Uterus (tissue), 4 donors: ENCODE measurements at places on chromosomes 13 and 19. TPM values are rescaled to one million over a fixed set of nuclear protein-coding genes. Genes with fewer than 3 reads are reported as not detected.

- H3K27me3 ChIP-seq = no peaks in the 10 kb centered on the region
Observed at GRCh38 chr13:64057372-64058020, 2641.8 kb upstream of the PCDH20 start.

- DNase-seq = no peak
- H3K4me1 ChIP-seq = no peaks in the 10 kb centered on the region
- H3K27ac ChIP-seq = no peak overlapping the region
Observed at GRCh38 chr13:20474515-20474914, 51.1 kb downstream of the CRYL1 start.

DNA sequence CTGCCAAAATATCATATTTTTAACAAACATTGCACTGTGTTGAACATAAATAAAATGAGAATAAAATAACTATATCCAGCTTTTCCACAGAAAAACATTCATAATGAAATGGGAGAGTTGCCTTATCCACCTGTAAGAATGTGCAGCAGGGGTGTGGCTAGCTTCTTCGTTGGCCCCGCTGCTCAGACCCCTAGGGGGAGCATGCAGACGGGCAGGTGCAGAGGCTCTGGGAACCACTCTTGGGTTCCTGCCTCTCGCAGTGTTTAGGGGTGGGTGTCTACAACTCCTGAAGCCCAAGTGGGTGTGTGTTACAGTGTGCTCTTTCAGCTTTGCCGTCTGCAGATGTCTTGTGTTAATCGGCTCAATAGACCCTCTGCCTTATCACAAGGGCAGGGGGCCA is 121.7 kb downstream of the SLITRK5 start:
- no peaks in the 10 kb centered on the region for H3K27me3 ChIP-seq
- H3K4me3 ChIP-seq = no peak overlapping the region
- no peak for DNase-seq
- no peaks in the 10 kb centered on the region for H3K4me1 ChIP-seq

- H3K4me1 ChIP-seq = no peaks in the 10 kb centered on the region
- no peaks in the 10 kb centered on the region for H3K36me3 ChIP-seq
- H3K27ac ChIP-seq = no peak overlapping the region
- DNase-seq = no peak
- H3K27me3 ChIP-seq = no peaks in the 10 kb centered on the region
Observed at GRCh38 chr13:99435998-99436397, 65.3 kb upstream of the TM9SF2 start.

- H3K27me3 ChIP-seq = no peaks in the 10 kb centered on the region
- no peak overlapping the region for H3K27ac ChIP-seq
- no peak overlapping the region for H3K4me3 ChIP-seq
- DNase-seq = no peak
Observed at GRCh38 chr13:79604752-79605151, 123.8 kb downstream of the NDFIP2 start.

GRCh38 chr13:75220238-75220542 is 261.8 kb downstream of the TBC1D4 start:
- no peak overlapping the region for H3K27ac ChIP-seq
- DNase-seq = no peak
- no peaks in the 10 kb centered on the region for H3K4me1 ChIP-seq
- H3K36me3 ChIP-seq = no peaks in the 10 kb centered on the region
- no peaks in the 10 kb centered on the region for H3K27me3 ChIP-seq

DNA sequence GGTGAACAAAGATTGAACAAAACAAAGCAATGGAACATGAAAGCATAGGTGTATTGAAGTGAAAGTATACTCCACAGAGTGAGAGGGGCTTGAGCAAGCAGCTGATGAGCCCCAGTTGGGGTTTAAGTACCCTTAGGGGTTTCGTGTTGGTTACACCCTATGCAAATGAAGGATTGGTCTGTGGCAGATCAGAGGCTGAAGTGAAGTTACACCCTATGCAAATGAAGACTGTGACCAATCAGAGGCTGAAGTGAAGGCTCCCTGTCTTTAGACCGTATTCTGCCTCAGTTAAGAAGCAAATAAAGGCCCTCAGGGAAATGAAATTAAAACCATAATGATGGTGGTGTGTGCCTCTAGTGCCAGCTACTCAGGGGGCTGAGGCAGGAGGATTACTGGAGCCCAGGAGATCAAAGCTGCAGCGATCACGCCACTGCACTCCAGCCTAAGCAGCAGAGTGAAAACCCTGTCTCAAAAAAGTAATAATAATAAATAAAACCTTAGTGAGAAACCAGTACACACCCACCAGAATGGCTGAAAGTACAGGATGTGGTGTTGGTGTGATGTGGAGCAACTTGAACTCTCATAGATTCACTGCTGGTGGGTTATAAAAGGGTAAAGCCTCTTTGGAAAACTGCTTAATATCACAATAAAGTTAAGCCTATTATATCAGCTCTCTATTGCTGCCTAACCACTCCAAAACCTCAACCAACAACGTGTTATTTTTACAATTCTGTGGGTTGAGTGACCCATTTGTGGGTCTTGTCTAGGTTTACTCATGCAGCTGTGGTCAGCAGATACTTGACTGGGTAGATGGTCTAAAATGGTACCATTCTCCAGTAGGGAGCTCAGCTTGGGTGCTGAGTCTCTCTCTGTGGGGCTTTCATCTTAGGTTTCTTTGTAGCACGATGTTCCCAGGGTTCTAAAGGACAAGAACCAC is 12.8 kb upstream of the UPF3A start:
- no peaks in the 10 kb centered on the region for H3K27me3 ChIP-seq
- no peak overlapping the region for H3K4me3 ChIP-seq
- no peak for DNase-seq

GRCh38 chr19:3020321-3020960 is 8.6 kb downstream of the TLE2 start:
- no peak for DNase-seq
- no peaks in the 10 kb centered on the region for H3K36me3 ChIP-seq
- H3K27ac ChIP-seq = no peak overlapping the region
- no peak overlapping the region for H3K4me3 ChIP-seq
- H3K27me3 ChIP-seq = no peaks in the 10 kb centered on the region

DNA sequence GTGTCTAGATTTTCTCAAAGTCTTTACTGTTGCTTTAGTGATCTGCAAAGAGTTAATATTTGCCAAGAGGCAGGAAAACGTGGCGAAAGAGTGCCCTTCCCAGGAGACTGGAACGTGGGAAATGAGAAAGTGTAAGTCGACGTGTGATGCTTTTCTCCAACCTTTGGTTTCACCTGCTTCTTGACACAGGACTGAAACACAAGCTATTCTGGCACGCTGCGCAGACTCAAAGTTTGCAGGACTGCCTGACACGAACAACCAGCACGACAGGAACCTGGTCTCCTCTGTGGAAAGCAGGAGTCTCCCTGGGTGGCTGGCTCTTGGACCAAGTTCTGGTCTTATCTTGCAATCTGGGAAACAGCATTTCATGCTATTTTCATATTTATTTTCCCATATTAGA is 28.6 kb downstream of the RFXAP start:
- no peaks in the 10 kb centered on the region for H3K27me3 ChIP-seq
- no peak overlapping the region for H3K4me3 ChIP-seq
- no peaks in the 10 kb centered on the region for H3K4me1 ChIP-seq

DNA sequence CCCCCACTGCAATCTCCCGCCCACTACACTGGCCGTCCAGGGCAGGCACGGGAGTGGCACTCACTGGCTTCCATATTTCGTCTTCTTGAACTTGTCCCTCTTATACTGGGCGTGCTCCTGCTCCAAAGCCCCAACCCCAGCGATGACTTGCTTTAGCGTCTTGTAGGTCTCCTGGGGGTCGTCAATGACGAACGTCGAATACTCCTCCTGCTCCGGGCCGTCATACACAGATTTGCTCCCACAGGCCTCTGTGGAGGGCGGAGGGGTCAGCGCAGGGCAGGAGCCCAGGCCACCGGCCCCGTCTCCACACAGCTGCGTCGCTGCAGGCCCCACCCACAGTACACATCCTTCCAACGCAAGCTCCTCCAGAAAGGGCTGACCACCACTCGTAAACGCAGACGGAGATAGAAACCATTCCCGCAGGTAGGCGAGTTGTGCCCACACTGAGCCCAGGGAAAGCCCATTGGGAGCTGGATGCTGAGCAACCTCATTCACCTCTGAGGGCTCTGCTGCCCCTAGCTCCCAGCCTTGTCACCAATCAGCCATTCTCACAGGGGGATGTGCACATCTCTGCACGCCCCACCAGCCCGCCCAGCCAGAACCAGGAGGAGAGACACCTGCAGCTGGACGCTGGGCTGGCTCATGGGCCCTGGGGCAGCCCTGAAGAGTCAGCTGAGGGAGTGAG is 7.9 kb upstream of the C13orf46 start:
- H3K27me3 ChIP-seq = no peaks in the 10 kb centered on the region
- no peaks in the 10 kb centered on the region for H3K36me3 ChIP-seq
- DNase-seq = peak; percentile 8
- H3K27ac ChIP-seq = no peak overlapping the region

DNA sequence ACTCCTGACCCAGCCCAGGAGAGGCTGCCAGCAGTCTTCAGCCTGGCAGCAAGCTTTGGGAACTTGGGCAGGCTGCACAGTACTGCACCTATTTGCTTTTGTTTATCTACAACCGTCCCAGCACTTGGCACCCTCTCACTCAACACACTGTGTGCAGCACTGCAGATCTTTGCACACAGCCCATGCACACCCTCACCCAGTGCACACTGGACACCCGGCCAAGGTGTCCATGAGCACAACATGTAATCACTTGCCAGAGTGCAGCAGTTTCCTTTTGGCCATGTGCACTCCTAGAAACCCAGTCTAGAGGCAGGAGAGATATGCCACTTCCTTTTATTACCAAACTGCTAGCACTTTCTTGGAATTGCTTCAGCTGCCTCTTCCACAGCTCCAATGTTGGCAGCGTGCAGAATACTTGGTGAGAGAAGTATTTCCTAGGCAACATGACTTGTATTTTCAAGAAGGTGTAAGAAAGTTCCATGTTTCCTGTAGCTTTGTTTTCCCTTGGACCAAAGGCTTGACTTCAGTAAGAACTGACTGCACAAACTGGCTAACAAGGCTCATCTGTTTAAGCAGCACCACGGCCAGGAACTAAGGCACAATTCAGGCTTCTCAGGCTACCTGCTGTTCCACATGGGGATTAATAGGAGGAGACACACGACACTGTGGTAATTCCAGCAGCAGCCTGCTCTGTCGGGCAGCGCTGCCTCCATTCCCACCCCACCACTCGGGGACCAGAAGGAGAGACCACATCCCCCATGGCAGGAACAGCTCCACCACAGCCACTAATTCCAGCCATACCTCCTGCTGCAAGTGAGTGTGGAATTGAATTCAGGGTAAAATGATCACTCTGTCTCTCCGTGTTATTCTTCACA is 15.3 kb downstream of the ATP7B start:
- no peak overlapping the region for H3K4me3 ChIP-seq
- H3K36me3 ChIP-seq = no peaks in the 10 kb centered on the region
- no peaks in the 10 kb centered on the region for H3K4me1 ChIP-seq
- no peak overlapping the region for H3K27ac ChIP-seq
- H3K27me3 ChIP-seq = no peaks in the 10 kb centered on the region

GRCh38 chr19:38745316-38745715 is 1.0 kb upstream of the CAPN12 start:
- no peak overlapping the region for H3K4me3 ChIP-seq
- no peaks in the 10 kb centered on the region for H3K36me3 ChIP-seq
- no peaks in the 10 kb centered on the region for H3K4me1 ChIP-seq
- no peak for DNase-seq
- no peaks in the 10 kb centered on the region for H3K27me3 ChIP-seq

DNA sequence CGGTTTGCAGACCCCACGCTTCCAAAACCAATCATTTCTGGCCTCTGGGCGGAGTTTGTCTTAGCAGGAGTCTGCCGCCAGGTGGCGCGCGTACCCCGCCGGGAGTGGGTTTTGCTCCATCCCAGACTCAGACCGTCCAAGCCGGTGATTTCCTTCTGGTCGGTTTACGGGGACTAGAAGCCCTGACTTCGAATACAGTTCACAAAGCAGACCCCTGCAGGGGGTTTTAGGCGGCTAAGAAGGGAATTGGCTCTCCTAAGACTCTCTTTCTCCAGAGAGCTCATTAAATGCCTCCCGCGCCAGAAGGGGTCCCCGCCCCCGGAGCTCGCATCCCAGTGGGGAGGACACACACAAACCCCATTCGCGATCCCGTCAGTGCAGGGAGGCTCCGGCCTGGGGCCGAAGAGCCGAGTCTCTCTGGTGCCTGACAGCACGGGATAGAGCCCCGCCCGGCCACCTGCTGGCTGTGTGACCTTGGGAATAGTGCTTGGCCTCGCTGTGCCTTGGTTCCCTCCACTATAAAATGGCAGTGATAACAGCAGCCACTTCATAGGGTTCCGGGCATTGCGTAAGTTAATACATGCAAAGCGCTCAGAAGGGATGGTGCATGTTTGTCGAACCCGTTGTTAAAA is 8.6 kb upstream of the NUP62 start:
- H3K36me3 ChIP-seq = no peaks in the 10 kb centered on the region
- peak; percentile 73 for DNase-seq
- H3K27ac ChIP-seq = no peak overlapping the region

- H3K4me3 ChIP-seq = no peak overlapping the region
- no peaks in the 10 kb centered on the region for H3K4me1 ChIP-seq
- H3K27me3 ChIP-seq = peaks cover 10% of the 10 kb centered on the region
Observed at GRCh38 chr19:10412257-10412977, 7.9 kb upstream of the PDE4A start.

Gene ZNF814
- 24.9 TPM for total RNA-seq

Gene CYP4F12
- total RNA-seq = 29.5 TPM

Gene ADGRE1
- 0.21 TPM for total RNA-seq

Gene SDHAF1
- 60.2 TPM for total RNA-seq

Gene AMH
- 3.5 TPM for total RNA-seq
